Uterus (tissue), 4 donors: ENCODE measurements at places on chromosomes 2 and 18. TPM values are rescaled to one million over a fixed set of nuclear protein-coding genes. Genes with fewer than 3 reads are reported as not detected.

- no peaks in the 10 kb centered on the region for H3K36me3 ChIP-seq
- no peak overlapping the region for H3K4me3 ChIP-seq
- no peaks in the 10 kb centered on the region for H3K27me3 ChIP-seq
- H3K27ac ChIP-seq = no peak overlapping the region
- no peaks in the 10 kb centered on the region for H3K4me1 ChIP-seq
- DNase-seq = no peak
Observed at GRCh38 chr2:82307511-82307910, 2003.0 kb upstream of the LRRTM1 start.

DNA sequence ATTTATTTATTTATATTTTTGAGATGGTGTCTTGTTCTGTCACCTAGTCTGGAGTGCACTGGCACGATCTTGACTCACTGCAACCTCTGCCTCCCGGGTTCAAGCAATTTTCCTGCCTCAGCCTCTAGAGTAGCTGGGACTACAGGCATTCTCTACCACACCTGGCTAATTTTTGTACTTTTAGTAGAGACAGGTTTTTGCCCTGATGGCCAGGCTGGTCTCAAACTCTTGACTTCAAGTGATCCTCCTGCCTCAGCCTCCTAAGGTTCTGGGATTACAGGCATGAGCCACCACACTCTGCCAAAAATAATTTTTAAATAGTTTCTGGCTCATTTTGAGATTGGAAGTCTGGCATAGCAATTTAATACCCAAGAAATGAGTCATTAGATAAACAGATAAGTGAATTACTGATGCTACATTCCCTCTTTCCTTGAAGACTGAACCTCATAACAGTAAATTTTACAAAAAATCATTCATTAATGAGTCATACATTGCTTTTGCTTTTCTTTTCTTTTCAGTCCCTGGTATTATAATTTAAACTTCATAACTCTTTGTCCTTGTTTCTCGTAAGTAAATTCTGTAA, 881.6 kb upstream of the PIK3C3 start:
- H3K27me3 ChIP-seq = no peaks in the 10 kb centered on the region
- H3K36me3 ChIP-seq = no peaks in the 10 kb centered on the region
- H3K4me1 ChIP-seq = no peaks in the 10 kb centered on the region
- H3K4me3 ChIP-seq = no peak overlapping the region

- no peaks in the 10 kb centered on the region for H3K27me3 ChIP-seq
- no peaks in the 10 kb centered on the region for H3K36me3 ChIP-seq
- no peak overlapping the region for H3K27ac ChIP-seq
- no peaks in the 10 kb centered on the region for H3K4me1 ChIP-seq
Observed at GRCh38 chr2:150811259-150811855, 323.9 kb upstream of the RND3 start.

- DNase-seq = no peak
- peaks cover 8% of the 10 kb centered on the region for H3K4me1 ChIP-seq
- H3K27ac ChIP-seq = no peak overlapping the region
- H3K4me3 ChIP-seq = no peak overlapping the region
- H3K36me3 ChIP-seq = no peaks in the 10 kb centered on the region
Observed at GRCh38 chr2:239950144-239951128, 74.7 kb downstream of the NDUFA10 start.

GRCh38 chr2:4873876-4874593, 818.1 kb upstream of the SOX11 start:
- no peak overlapping the region for H3K4me3 ChIP-seq
- H3K27ac ChIP-seq = no peak overlapping the region
- no peak for DNase-seq
- H3K4me1 ChIP-seq = no peaks in the 10 kb centered on the region
- no peaks in the 10 kb centered on the region for H3K27me3 ChIP-seq
- no peaks in the 10 kb centered on the region for H3K36me3 ChIP-seq

- H3K27me3 ChIP-seq = no peaks in the 10 kb centered on the region
- H3K36me3 ChIP-seq = no peaks in the 10 kb centered on the region
- no peaks in the 10 kb centered on the region for H3K4me1 ChIP-seq
- no peak overlapping the region for H3K4me3 ChIP-seq
Observed at GRCh38 chr2:65204461-65205210, 23.0 kb upstream of the ACTR2 start.

MSH6 gene
- total RNA-seq = 73.7 TPM

ATP6V1B1 gene
- not detected for total RNA-seq

DNA sequence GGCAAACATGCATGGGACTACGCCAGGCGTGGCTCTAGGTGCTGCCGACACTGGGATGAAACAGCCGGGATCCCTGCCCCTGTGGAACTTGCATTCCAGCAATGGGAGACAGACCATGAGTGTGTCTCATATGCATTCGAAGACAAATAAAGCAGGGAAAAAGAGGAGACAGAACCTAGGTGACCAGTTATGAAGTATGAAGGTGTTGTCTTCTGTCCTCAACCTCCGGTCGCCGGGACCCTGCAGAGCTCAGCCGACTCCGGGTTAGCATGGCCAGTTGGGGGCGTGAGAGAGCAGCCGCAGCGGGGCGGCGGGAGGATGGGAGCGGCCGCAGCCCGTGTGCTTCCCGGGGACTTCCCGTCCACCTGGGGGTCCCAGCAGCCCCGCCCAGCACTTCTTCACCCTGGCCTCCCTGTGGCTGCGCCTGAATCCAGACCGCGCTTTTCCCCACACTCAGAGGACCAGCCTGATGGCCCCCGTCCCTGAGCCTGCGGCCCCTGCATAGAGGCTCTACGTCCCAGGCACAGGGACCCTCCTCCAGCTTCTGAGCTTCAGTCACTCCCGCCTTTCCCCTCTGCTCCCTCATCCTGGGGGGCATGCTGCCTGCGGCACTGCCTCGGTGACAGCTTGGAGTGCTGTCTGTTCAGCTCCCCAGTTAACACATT, 11.4 kb downstream of the ID2 start:
- no peak for DNase-seq
- H3K4me1 ChIP-seq = no peaks in the 10 kb centered on the region
- H3K36me3 ChIP-seq = no peaks in the 10 kb centered on the region
- no peak overlapping the region for H3K27ac ChIP-seq
- no peaks in the 10 kb centered on the region for H3K27me3 ChIP-seq
- H3K4me3 ChIP-seq = no peak overlapping the region

AMER3 gene
- not detected for total RNA-seq

GRCh38 chr18:66317243-66318090, 286.4 kb downstream of the CDH19 start:
- no peak overlapping the region for H3K27ac ChIP-seq
- no peak for DNase-seq
- H3K4me3 ChIP-seq = no peak overlapping the region
- no peaks in the 10 kb centered on the region for H3K27me3 ChIP-seq
- no peaks in the 10 kb centered on the region for H3K36me3 ChIP-seq

GRCh38 chr2:216539791-216540241, 41.2 kb downstream of the RPL37A start:
- DNase-seq = no peak
- peak overlapping the region; percentile 4 for H3K27ac ChIP-seq
- no peak overlapping the region for H3K4me3 ChIP-seq
- no peaks in the 10 kb centered on the region for H3K27me3 ChIP-seq
- peaks cover 7% of the 10 kb centered on the region for H3K4me1 ChIP-seq

ZSWIM2 gene
- not detected for total RNA-seq

DNA sequence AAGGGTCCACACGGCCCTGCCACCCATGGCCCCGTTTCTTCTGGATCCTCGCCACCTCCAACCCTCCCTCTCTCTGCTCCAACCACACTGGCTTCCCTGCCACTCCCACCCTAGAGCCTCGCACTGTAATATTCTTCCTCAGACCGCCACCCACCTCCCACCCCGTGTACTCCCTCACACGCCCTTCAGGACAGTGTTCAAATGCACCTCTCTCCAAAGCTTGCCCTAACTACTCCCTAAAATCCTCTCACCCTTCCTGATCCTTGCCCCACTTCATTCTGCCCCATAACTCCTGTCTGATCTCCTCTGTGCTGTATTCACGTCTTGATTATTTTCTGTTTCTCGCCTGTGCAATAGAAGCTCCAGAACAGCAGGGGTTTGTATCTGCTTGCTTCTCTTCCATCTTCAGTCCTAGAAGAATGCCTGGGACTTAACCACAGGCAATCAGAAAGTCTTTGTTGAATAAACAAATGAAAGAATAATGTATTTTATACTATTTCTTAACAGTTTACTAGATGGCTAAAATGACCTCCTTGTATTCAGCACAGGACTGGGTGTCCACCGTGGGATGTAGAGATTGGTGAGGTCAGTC, 25.5 kb downstream of the EPB41L3 start:
- no peak for DNase-seq
- peak overlapping the region; percentile 5 for H3K4me3 ChIP-seq
- H3K27ac ChIP-seq = peak overlapping the region; percentile 38
- no peaks in the 10 kb centered on the region for H3K4me1 ChIP-seq
- no peaks in the 10 kb centered on the region for H3K27me3 ChIP-seq
- no peaks in the 10 kb centered on the region for H3K36me3 ChIP-seq

GRCh38 chr2:37224063-37224462, 7.3 kb downstream of the CEBPZ start:
- no peaks in the 10 kb centered on the region for H3K36me3 ChIP-seq
- no peak for DNase-seq
- H3K27me3 ChIP-seq = no peaks in the 10 kb centered on the region
- H3K4me1 ChIP-seq = peaks cover 5% of the 10 kb centered on the region
- no peak overlapping the region for H3K27ac ChIP-seq
- H3K4me3 ChIP-seq = no peak overlapping the region

TDRD15 gene
- under 0.01 TPM for total RNA-seq

DNA sequence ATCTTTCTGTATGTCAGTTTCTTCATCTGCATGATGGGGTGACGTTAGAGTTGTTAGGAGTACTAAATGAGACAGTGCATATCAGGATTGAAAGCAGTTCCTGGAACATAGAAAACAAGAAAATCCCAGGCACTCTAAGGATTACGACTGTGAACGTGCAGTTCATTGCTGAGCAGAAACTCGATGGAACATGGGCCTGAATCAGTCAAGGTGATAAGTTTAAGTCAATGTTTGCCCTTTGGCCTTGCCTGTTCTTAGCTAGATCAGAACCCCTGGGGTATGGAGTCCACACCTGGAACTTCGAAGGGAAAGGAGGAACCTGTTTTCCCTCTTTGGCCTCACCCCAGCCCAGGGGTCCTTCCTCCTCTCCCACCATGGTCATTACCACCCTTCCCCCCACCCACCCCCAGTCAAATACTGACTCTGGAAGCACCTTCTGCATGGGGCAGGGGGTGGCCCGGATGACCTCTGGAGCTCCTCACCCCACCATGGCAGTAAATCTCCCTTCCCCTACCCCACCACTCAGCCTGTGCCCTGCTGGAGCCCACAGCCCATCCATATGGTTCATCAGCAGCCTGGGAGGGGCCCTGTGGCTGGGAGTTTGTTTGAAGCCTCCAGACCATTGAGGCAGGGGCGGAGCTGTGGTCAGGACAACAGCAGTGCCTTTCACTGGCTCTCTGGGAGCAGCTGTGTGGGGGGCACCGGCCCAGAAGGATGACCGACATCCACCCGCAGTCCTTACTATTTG, 164.1 kb downstream of the SMAD7 start:
- DNase-seq = no peak
- H3K36me3 ChIP-seq = no peaks in the 10 kb centered on the region
- no peaks in the 10 kb centered on the region for H3K4me1 ChIP-seq
- no peaks in the 10 kb centered on the region for H3K27me3 ChIP-seq

GRCh38 chr2:41475959-41476358, 571.9 kb upstream of the PKDCC start:
- H3K27ac ChIP-seq = no peak overlapping the region
- H3K36me3 ChIP-seq = no peaks in the 10 kb centered on the region
- no peak for DNase-seq
- no peaks in the 10 kb centered on the region for H3K4me1 ChIP-seq
- no peak overlapping the region for H3K4me3 ChIP-seq

CRYBA2 gene
- not detected for total RNA-seq

GRCh38 chr2:141020346-141020745, 1110.5 kb downstream of the LRP1B start:
- DNase-seq = no peak
- no peak overlapping the region for H3K27ac ChIP-seq
- H3K27me3 ChIP-seq = no peaks in the 10 kb centered on the region
- H3K4me1 ChIP-seq = no peaks in the 10 kb centered on the region
- no peak overlapping the region for H3K4me3 ChIP-seq

DNA sequence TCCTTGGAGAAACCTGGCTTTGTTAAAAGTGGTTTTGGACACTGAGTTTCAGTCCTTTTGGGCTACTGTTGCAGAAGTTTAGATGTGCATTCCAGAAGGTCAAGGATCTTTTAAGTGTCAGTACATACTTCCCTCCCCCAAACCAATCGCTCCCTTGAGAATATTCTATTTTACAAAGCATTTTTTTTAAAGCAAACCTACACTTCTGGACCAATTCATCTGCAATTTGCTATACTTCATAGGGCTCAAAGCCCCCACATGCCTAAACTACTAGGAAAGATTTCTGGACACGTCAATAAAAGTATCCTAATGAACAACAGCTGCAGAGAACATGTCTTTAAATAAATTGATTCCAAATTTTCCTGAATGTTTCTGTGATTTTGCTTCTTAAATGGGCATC, 157.6 kb downstream of the RDH14 start:
- no peak overlapping the region for H3K27ac ChIP-seq
- no peaks in the 10 kb centered on the region for H3K36me3 ChIP-seq
- DNase-seq = no peak
- no peaks in the 10 kb centered on the region for H3K27me3 ChIP-seq

GRCh38 chr2:121774235-121774634, 18.8 kb downstream of the TSN start:
- no peaks in the 10 kb centered on the region for H3K4me1 ChIP-seq
- no peak overlapping the region for H3K4me3 ChIP-seq
- H3K36me3 ChIP-seq = no peaks in the 10 kb centered on the region
- H3K27me3 ChIP-seq = no peaks in the 10 kb centered on the region

SPATS2L gene
- total RNA-seq = 80.2 TPM

DNA sequence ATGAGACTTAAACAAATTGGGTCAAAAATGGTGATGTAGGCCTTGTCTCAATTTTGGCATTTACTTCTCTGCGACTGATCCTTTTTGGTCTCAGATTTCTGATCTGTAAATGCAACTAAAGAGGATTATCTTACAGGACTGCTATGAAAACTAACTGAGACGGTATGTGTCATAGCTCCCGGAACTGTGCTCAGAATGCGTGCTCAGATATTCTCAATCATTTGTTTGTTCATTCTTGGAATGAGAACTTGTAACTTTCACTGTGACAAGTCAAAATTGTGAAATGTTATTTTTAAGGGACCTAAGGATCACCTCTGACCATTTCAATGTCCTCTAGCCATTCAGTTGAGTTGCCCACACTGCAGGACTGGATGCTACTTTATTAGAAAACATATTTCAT, 498.2 kb upstream of the PIK3C3 start:
- H3K4me3 ChIP-seq = no peak overlapping the region
- no peak overlapping the region for H3K27ac ChIP-seq
- no peaks in the 10 kb centered on the region for H3K36me3 ChIP-seq
- no peaks in the 10 kb centered on the region for H3K27me3 ChIP-seq
- H3K4me1 ChIP-seq = no peaks in the 10 kb centered on the region
- no peak for DNase-seq

GRCh38 chr2:100394111-100394641, 23.3 kb downstream of the CHST10 start:
- H3K27ac ChIP-seq = no peak overlapping the region
- no peak for DNase-seq
- no peaks in the 10 kb centered on the region for H3K36me3 ChIP-seq
